ENCODE measurements at places on chromosomes 11 and 22. TPM values are rescaled to one million over a fixed set of nuclear protein-coding genes. Genes with fewer than 3 reads are reported as not detected.

DNA sequence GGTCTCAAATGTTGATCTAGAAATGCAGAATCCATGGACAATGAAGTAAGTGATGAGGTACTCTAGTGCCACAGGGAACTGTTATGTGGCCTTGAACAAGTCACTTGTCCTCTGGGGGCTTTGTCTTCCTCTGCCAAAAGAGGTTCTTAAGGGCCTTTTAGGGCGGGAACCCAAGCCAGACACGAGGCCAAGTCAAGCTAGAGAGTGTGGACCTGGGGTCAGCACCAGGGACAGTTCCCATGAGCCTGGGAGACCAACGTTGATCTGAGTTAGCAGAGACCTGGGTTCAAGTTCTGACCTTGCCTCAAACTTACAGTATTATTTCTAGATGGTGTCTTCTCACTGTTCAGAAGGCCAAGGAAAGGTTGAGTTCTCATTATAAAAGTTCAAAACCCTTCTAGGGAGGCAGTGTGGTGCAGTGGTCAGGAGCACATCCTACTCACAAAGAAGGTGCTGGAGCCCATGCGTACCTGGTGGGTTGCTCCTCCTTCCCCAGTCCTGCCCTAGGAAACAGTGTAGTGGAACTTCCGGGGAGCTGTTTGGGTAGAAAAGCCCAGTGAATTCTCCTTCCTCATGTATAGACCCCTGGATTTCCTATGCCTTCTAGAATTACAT is 121.5 kb downstream of the CHST1 start:
- no peak for DNase-seq

GRCh38 chr22:38346506-38346905 is 29.3 kb upstream of the CSNK1E start:
- DNase-seq = peak; percentile 21

GRCh38 chr11:36271794-36272407 is 17.3 kb downstream of the COMMD9 start:
- no peak for DNase-seq

- peak; percentile 62 for DNase-seq
Observed at GRCh38 chr22:26658671-26659478, 1.5 kb downstream of the MIAT start.

The USH1C gene
- total RNA-seq = not detected

The SAA4 gene
- not detected for total RNA-seq

The CCDC15 gene
- 6.6 TPM for total RNA-seq

The P4HA3 gene
- not detected for total RNA-seq

The LUZP2 gene
- not detected for total RNA-seq

The KRTAP5-2 gene
- total RNA-seq = not detected
